ENCODE measurements at places on chromosomes 7 and 10.

DNA sequence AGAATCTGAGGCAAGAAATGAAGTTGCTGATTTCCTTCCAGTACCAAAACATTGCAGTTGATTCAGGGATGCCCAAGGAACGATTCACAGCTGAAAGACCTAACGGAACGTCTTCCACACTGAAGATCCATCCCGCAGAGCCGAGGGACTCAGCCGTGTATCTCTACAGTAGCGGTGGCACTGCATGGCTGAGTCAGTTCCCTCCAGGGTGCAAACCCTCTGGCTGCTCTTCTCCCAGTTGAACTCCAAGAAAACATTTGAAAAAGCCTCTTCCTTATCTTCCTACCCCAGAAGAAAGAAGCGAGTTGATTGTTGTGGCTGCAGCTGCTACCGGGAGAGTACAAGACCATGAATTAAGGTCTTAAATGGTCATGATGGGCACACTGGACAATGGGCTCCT, 147.1 kb upstream of the PRSS1 start:
- no peak for DNase-seq

- no peak for DNase-seq
These were observed 27.0 kb downstream of the ZNF786 start for GRCh38 chr7:149063476-149063875.

DNA sequence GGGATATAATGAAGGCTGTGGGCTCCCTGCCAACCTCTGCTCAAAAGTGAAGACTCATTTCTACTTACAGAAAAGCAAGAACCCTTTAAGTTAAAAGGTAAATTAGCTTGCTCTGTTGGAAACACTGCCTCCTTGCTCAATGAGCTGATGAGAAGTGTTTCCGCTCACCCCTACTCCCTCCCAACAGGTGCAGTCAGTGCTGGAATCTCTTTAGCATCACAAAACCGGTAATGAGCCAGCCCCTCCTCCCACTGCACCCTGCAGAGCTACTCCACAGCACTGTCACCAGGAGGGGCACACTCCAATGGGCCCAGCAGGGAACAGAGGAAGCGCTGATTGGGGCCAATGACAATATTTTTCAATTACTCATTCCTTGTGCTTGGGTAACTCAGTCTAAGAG, 262.5 kb downstream of the TCERG1L start:
- no peak for DNase-seq

DNA sequence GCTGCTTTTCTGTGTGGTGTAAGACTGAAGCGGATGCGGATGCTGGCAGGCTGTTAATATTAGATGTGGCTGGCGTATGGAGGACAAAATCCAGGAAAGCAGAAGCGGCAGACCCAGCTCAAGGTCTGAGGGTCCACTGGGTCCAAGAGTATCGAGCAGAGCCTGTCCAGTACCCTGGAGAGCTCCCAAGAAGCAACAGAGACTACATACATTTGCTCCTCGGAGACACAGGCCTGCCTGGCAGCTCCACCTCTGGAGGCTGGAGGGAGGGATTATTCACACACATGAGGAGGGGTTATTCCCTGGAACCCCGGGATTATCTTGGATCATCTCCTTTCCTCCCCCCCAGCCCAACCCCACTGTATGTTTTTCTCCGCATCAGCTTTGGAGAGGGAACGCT, 31.3 kb upstream of the LOXL4 start:
- DNase-seq: no peak

GRCh38 chr7:32036557-32036956, 33.6 kb downstream of the PDE1C start:
- DNase-seq: no peak

DNA sequence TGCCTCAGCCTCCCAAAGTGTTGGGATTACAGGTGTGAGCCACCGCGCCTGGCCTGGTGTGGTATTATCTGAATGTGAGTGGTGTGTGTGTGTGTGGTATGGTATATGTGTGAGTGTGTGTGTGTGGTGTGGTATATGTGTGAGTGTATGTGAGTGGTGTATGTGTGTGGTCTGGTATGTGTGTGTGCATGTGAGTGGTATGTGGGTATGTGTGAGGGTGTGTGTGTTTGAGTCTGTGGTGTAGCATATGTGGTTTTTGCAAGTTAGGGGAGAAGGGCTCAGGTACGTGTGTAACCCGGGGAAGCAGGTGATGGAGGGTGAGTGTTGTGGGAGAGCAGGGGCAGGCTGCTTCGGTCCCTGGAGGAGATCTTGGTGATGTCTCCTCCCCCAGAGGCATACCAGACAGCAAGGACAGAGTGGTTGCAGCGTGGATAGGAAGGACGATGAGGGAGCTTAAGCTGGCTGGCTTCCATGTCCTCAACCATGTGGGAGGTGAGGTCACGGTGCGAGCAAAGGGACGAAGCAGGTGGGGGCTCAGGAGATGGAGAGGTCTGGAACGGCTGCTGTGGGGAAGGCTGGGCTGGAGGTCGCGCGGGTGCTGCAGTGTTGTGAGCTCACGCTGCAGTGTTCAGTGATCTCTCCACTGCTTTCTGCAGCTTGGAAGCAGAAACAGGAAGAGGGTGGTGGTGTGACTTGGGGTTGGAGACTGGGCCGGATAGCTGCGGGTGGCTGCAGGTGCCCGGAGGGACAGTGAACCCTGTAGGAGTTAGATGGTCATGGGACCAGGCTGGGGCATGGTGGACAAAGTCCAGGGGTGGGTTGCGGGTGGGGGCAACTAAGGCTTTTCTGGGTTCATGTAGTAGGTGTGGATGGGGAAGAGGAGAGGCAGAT, 5.0 kb downstream of the ZYX start:
- DNase-seq: no peak

All from activated CD4-positive, CD25-positive, alpha-beta regulatory T cell treated with anti-CD3 and anti-CD28 coated beads, Interleukin-2, amount 50 U/mL, for 72 hours (primary cell).